Hematopoietic multipotent progenitor cell (in vitro differentiated cells): ENCODE measurements at places on chromosomes 6 and 20. TPM values are rescaled to one million over a fixed set of nuclear protein-coding genes. Genes with fewer than 3 reads are reported as not detected.

C4B gene
- 4.6 TPM for total RNA-seq

RAE1 gene
- 22.4 TPM for total RNA-seq

CDS2 gene
- total RNA-seq: 40.7 TPM

SLC35D3 gene
- total RNA-seq: under 0.01 TPM

SMPD2 gene
- total RNA-seq: 33.4 TPM
